Vein endothelial cell (primary cell): ENCODE measurements at places on chromosomes 12 and 14. TPM values are rescaled to one million over a fixed set of nuclear protein-coding genes. Genes with fewer than 3 reads are reported as not detected.

Gene NOXRED1
- total RNA-seq, result under 0.01 TPM in 1 of 2 replicates, not detected in the other

Gene LRFN5
- total RNA-seq, result 0.10 TPM in 1 of 2 replicates, not detected in the other

Gene AQP6
- not detected in 2 replicates for total RNA-seq

Gene CCDC175
- total RNA-seq, result not detected in 2 replicates
